ENCODE measurements at places on chromosomes 7 and 10. TPM values are rescaled to one million over a fixed set of nuclear protein-coding genes. Genes with fewer than 3 reads are reported as not detected.

DNA sequence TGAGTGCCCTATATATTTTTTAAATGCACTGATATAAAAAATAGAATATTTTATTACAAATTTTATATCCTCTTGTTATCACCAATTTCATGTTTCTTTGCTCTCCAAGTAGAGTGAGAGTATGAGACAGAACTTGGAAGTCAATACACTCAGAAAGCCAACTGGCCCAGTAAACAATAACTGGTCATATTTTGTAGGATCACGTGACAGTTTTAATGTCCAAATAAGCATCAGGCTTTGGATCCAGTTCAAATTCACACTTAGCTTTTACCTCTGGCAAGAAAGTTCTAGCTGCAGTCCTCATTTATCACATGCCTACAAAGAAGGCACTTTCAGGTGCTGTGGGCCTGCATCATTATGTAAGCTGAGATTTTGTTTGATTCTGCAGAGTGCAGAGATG is 21.6 kb upstream of the TPK1 start:
- ATAC-seq, result no peak

- ATAC-seq, result no peak
Observed at GRCh38 chr7:117470777-117471176, 9.0 kb upstream of the CFTR start.

- no peak for ATAC-seq
Observed at GRCh38 chr10:68088740-68089139, 13.7 kb upstream of the HERC4 start.

DNA sequence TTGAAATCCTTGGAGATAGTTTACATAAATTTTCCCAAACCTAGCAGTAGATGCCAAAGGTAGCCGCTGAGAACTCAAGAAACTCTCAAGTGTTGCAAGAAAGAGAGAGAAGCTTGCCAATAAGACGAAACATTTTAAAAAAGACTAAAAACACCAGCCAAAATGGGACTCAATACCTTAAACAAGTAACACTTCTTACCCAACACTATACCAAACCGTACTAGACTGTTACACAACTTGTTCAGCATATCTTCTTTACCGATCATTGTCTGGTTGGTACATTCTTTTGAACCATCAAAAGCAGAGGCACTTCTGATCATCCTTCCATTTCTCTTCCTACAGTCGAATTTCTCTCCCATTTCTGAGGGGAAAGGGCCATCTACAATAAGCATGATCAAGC is 4.8 kb upstream of the PTPN12 start:
- no peak for ATAC-seq

GRCh38 chr10:100448951-100449350 is 13.9 kb upstream of the WNT8B start:
- no peak for ATAC-seq

DNA sequence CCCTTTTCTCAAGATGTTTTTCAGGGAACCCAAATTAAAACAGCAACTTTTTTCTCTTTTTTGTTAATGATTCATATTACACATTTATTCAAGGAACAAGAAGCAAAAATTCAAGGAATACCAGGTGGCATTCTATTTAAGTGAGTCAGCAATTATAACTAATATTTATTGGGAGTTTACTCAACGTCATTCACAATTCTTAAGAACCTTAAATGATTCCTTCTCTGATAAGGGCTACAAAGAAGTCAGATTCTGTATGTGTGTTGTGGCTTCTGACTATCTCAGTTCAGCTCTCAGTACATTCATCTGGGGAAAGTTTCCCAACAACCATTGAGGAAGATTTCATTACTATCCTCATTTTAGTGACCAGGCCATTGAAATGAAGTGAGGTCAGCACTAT is 470.7 kb upstream of the AKR1E2 start:
- ATAC-seq, result no peak

Gene MMD2
- total RNA-seq, result not detected

Gene TRIM50
- 1.5 TPM for total RNA-seq

Gene OR6V1
- not detected for total RNA-seq

Measured in motor neuron (in vitro differentiated cells).